Hair follicle dermal papilla cell (primary cell): ENCODE measurements at places on chromosomes 11 and 22. TPM values are rescaled to one million over a fixed set of nuclear protein-coding genes. Genes with fewer than 3 reads are reported as not detected.

The TSGA10IP gene
- total RNA-seq, result not detected in 2 replicates

The OR5M3 gene
- total RNA-seq, result not detected in 2 replicates

The MOGAT2 gene
- not detected in 2 replicates for total RNA-seq

The SAMM50 gene
- total RNA-seq, result 29.5 and 39.0 TPM in 2 replicates

The MMP20 gene
- not detected in 2 replicates for total RNA-seq

The DTX4 gene
- total RNA-seq, result 2.6 and 4.4 TPM in 2 replicates

The CCDC89 gene
- total RNA-seq, result 2.6 and 3.9 TPM in 2 replicates

The VPREB1 gene
- not detected in 2 replicates for total RNA-seq

The LRRC56 gene
- total RNA-seq, result 0.65 and 0.85 TPM in 2 replicates

The HEPN1 gene
- total RNA-seq, result not detected in 2 replicates

The CPT1B gene
- total RNA-seq, result 3.2 and 4.0 TPM in 2 replicates

The CTSW gene
- not detected in 2 replicates for total RNA-seq

The TRPT1 gene
- total RNA-seq, result 18.8 and 38.6 TPM in 2 replicates

The MS4A1 gene
- total RNA-seq, result not detected in 2 replicates

The OR5P2 gene
- not detected in 2 replicates for total RNA-seq

The USP35 gene
- total RNA-seq, result 16.0 and 16.9 TPM in 2 replicates

The C22orf15 gene
- 1.8 and 2.2 TPM in 2 replicates for total RNA-seq

The MAP4K2 gene
- total RNA-seq, result 19.6 and 20.9 TPM in 2 replicates

The OR52I1 gene
- not detected in 2 replicates for total RNA-seq

The ABTB2 gene
- total RNA-seq, result 9.0 and 9.1 TPM in 2 replicates

The MS4A12 gene
- total RNA-seq, result not detected in 2 replicates

The ELMOD1 gene
- 0.16 TPM in 1 of 2 replicates, not detected in the other for total RNA-seq

The RHOD gene
- 16.7 and 27.1 TPM in 2 replicates for total RNA-seq

The PATE4 gene
- total RNA-seq, result not detected in 2 replicates
